ENCODE measurements at places on chromosomes 5 and 9.

DNA sequence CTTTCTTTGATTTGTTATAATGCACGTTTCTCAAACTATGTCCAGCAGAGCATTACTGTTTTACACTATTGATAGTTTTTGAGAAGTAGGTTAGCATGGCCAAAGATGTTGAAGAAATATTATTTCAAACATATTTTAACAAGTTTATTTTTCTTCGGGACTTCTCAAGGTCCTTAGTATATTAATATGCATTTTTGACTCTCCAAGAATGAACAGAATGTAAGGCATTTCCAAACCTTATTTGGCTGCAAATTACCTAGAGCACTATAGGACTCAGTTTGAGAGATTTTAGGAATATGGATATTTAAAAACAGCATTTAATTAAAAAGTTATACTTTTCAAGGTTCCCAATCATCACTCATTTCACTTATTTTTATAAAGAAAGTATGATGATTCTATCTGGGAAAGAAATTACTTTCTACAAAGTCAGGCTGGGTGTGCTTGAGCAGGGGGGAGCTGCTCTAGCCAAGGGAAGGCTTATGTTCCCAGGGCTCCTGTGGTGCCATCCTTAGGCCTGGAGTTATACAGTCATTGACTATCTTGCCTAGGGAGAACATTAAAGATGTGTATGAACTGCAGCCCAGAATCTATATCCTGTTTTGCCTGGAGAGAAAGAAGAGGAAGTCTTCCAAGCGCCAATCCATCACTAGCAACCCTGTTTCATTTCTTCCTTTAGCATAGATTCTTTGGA lies 27.6 kb upstream of the NREP start:
- DNase-seq = no peak

DNA sequence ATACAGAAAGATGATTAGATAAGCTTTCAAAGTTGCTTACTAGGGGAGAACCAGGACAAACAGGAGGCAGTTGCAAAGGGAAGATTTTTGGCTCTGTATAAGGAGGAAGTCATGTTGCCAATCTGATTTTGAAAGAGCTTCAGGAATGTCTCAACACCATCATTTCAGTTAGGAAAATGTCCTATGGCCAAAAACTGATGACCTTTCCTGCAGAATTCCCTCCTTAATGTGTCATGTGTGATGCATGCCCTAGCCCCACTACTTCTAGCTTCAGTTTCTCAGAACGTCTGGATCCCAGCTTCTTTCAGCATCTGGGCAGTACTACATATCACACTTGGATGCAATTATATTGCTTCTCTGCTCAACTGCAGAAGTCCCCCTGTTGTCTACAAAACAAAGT lies 211.5 kb upstream of the NREP start:
- DNase-seq = no peak

GRCh38 chr5:109199289-109199688 lies 210.5 kb downstream of the PJA2 start:
- no peak for DNase-seq

GRCh38 chr9:109500421-109500974 lies 2.4 kb upstream of the PTPN3 start:
- DNase-seq = no peak

- no peak for DNase-seq
These were observed 137.6 kb downstream of the DRD1 start for GRCh38 chr5:175306381-175306780.

GRCh38 chr5:135821061-135821801 lies 13.2 kb upstream of the SLC25A48 start:
- peak; percentile 12 for DNase-seq

All from NCI-H526 treated with DMSO at 0.1 percent for 48 hours (cell line).